ENCODE measurements at places on chromosomes 11 and 22. TPM values are rescaled to one million over a fixed set of nuclear protein-coding genes. Genes with fewer than 3 reads are reported as not detected.

Gene APOBEC3G
- total RNA-seq, result 6.5 TPM

Gene MMP8
- not detected for total RNA-seq

Gene CEND1
- total RNA-seq, result 6.4 TPM

Gene GPR83
- total RNA-seq, result 1.3 TPM

Gene CRYBB1
- total RNA-seq, result 2,103 TPM

Gene RAB38
- 23.6 TPM for total RNA-seq

Gene MUC15
- total RNA-seq, result 3.7 TPM

Gene RAG1
- 0.93 TPM for total RNA-seq

Gene THY1
- total RNA-seq, result 37.3 TPM

Gene GTSE1
- total RNA-seq, result 5.7 TPM

Gene MRPL17
- 30.1 TPM for total RNA-seq

Gene SSH3
- total RNA-seq, result 29.1 TPM

Gene FOSL1
- total RNA-seq, result not detected

Gene LRRC75B
- 16.0 TPM for total RNA-seq

Gene RFPL3
- total RNA-seq, result not detected

Gene WBP2NL
- total RNA-seq, result 8.6 TPM

Gene ISX
- total RNA-seq, result not detected

Gene A4GALT
- total RNA-seq, result 9.8 TPM

Gene FAM227A
- 23.3 TPM for total RNA-seq

Gene CASP1
- 6.8 TPM for total RNA-seq

Gene AMOTL1
- total RNA-seq, result 89.6 TPM

Gene INPP5J
- 2.7 TPM for total RNA-seq

Gene TRIM48
- not detected for total RNA-seq

Gene SOX6
- 46.6 TPM for total RNA-seq

Gene DNAJB7
- total RNA-seq, result not detected

Gene ZNF70
- total RNA-seq, result 11.4 TPM

Gene DKK3
- 532 TPM for total RNA-seq

Gene ALDH3B1
- total RNA-seq, result 5.8 TPM

Gene MS4A8
- total RNA-seq, result not detected

Gene TUB
- 80.9 TPM for total RNA-seq

Gene TSPAN18
- total RNA-seq, result 34.3 TPM

Gene C11orf97
- not detected for total RNA-seq

Gene ADM2
- total RNA-seq, result 1.5 TPM
